ENCODE measurements at places on chromosomes 16 and 17.

- DNase-seq = no peak
Observed at GRCh38 chr17:49508866-49509587, 13.9 kb downstream of the NGFR start.

- no peak for DNase-seq
Observed at GRCh38 chr16:31061813-31062440, 12.1 kb downstream of the ZNF668 start.

GRCh38 chr16:87047221-87048037 is 269.8 kb downstream of the C16orf95 start:
- no peak for DNase-seq

GRCh38 chr16:20879175-20880040 is 20.8 kb downstream of the DCUN1D3 start:
- no peak for DNase-seq

- DNase-seq = no peak
Observed at GRCh38 chr17:75896415-75897159, at the start of gene TRIM65. Gene TRIM65, minus strand, starts transcription at chr17:75896951. Its CDS starts 14 bp downstream, at chr17:75896937.

DNA sequence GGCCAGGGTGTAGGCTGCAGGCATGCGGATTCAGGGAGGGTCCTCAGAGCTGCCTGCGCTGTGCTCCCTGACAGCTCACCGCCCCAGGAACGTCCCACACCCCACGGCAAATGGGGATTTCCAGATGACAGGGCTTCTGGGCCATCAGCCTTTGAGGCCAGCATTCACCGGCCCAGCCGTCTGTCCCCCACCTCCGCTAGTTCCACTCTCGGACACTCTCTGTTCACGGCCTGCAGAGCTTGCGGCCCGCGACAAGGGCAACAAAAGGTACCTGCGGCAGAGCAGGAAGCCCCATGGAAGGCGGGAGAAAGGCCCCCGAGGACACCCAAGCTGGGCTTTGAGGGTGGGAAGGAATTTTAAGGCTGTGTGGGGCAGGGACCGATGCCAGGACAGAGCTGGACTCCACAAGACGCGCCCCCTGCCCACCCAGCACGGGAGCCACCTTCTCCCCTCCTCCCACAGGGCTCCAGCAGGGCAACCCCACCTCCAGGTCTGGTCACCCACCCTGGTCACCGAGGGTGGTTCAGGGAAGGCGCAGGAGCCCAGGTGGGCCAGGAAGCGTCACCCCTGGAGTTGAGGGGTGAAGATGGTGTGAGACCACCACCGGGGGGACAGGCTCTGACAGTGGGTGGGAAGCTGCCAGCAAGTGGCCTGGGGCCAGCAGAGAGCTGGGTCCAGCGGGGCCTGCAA is 5.6 kb upstream of the CYBA start:
- no peak for DNase-seq

- DNase-seq = no peak
Observed at GRCh38 chr17:59433586-59433985, 102.1 kb downstream of the YPEL2 start.

- DNase-seq = no peak
Observed at GRCh38 chr16:63361032-63361624, 1324.9 kb upstream of the CDH8 start.

GRCh38 chr16:85181739-85182129 is 69.5 kb upstream of the CIBAR2 start:
- DNase-seq = no peak

- no peak for DNase-seq
Observed at GRCh38 chr17:35164716-35165115, 17.1 kb downstream of the UNC45B start.

GRCh38 chr16:60485872-60486489 is 1550.3 kb downstream of the CDH8 start:
- DNase-seq = no peak

DNA sequence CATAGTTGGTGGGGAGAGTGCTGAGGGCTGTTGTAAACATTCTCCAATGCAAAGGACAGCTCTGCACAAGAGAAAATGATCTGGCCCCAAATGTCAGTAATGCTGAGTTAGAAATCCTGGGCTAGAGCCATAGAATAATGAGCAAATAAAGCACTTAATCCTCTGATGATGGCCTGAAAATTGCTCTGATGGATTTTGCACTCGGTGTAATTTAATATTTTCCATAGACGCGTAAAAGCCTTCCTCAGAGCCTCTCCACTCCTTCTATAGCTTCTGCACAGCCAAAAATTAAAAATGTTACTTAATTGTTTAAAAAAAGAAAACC is 23.7 kb downstream of the FAM20A start:
- no peak for DNase-seq

- no peak for DNase-seq
Observed at GRCh38 chr17:7203391-7203790, 16.2 kb downstream of the DLG4 start.

GRCh38 chr17:58268326-58268725 is 12.4 kb downstream of the MPO start:
- DNase-seq = no peak

- DNase-seq = no peak
Observed at GRCh38 chr17:17813055-17813724, 23.6 kb downstream of the SREBF1 start.

- DNase-seq = no peak
Observed at GRCh38 chr17:43578404-43578698, 32.2 kb upstream of the ETV4 start.

DNA sequence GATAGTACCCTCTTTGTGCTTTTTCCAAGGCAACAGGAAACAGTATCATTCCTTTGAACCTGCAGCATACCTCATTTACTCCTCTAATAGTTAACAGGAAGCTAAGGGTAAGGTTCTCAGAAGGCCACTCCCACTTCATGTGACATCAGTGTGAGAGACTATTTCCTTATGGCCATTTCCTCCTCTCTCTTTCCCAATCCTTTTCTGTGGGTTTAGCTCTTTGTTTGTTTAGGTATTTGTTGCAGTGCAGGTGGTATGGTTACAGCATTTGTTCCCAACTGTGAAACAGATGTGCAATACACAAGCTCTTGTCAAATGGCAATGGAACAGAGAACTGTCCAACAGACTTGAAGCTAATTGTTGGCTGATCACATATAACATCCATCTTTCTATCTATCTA is 14.7 kb downstream of the TMC5 start:
- DNase-seq = peak; percentile 70

DNA sequence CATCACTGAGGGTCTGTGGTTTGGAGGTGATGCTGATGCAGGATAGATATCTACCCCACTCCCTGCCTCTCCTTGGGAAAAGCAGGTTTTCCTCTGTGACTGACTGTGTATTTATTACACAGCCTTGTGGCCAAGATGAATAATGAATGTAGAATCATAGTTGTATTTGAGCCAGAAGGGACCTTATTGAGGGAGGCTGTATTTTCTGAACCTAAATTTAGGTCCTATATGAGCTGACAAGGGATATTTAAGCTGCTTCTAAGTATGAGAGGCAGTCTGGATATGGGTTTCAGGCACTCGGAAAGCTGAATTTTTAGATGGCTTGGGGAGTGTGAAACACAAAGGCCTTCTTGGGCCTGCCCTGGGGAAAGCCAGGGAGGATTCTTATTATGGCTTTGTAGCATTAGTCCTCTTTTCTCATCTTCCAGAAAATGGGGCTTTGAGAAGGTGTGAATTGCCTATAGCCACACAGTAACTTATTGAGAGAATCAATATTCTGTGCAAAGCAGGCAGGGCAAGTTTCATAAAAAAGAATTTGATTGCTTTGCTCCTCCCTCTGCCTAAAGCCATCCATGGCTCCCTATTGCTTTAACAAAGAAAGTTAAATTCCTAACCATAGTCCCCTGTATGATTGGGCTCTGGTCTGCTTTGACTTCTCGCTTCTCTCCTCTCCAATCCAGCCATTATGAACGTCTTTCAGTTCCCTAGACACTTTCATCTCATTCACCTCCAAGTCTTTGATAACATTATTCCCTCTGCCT is 144.8 kb downstream of the SHISA9 start:
- DNase-seq = no peak

DNA sequence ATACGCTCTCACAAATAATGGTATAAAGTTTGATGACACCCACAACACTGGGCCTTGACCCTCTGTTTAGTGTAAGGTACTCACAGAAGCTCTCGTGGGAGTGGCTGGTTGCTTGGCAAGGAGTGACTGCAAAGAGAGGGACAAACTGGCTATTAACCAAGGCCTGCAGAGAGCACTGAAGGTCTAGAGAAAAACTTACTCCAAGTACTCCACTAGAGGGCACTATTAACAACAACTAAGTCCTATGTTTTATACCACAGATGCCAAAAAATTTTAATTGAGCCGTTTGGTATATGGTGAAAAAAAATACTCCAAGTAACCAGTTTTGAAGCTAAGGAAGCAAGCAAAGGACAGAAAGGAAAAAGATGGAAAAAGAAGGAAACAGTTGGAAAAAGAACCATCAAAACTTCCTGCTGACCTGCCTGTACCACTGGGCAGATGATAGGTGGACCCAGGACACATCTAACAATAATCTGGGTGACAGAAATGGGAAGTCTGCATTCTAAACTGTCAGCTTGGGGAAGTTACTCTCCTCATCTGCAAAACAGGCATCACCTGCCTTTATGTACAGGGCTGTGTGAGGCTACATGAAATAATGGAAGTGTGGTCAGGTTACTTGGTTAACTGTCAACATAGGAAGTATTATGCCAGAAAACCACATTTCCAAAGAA is 23.2 kb downstream of the DYNC1LI2 start:
- peak; percentile 71 for DNase-seq
